ENCODE measurements at places on chromosomes 2 and 18.

GRCh38 chr2:125227843-125228392 is 1202.8 kb downstream of the CNTNAP5 start:
- no peak for DNase-seq

DNA sequence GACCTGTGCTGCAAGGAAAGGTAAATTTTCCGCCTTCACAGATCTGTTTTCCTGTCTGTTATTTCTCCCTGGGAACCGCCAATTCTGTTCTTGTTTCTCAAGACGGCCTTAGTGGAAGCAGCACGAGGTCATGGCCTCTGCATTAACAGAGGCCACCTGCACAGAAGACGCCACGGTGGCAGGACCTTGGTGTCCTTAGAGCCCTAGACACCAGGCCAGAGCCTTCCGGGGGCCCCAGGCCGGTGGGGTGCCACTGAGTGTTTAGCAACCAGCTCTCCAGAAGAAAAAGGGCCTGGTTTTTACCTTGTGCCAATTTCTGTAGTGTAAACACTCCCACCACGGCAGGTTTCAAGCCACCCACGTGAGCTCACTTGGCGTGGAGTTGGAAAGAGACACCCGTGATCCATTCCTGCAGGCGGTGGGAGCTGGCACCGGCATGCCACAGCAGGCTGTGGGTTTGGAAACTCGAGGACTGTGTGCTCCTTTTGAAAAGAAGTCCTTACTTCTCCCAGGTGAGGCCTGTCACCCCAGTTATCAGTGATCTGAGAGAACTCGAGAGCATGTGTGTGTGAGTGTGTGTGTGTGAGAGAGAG is 103.9 kb upstream of the HDAC4 start:
- no peak for DNase-seq

GRCh38 chr2:5693287-5694201 is 1.4 kb downstream of the SOX11 start:
- DNase-seq, result no peak

- no peak for DNase-seq
These were observed 139.2 kb downstream of the CCDC102B start for GRCh38 chr18:68937029-68937599.

DNA sequence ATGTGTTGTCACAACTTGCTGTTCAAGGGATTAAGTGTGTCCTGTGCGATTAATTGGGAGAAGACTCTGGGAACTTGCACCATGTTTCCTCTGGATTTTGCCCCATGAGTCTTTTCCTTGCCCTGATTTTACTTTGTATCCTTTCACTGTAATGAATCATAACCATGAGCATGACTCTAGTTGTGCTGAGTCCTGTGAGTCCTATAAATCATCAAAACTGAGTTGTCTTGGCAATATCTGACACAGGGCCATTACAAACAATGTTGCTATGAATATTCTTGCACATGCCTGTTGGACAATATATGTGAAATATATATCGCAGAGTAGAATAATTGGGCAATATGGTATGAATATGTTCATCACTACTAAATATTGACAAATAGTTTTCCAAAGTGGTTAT is 56.5 kb upstream of the COL5A2 start:
- DNase-seq, result peak; percentile 70

- no peak for DNase-seq
These were observed 212.2 kb downstream of the CAMKMT start for GRCh38 chr2:44573996-44574395.

GRCh38 chr2:45614330-45614729 is 3.3 kb upstream of the SRBD1 start:
- no peak for DNase-seq

DNA sequence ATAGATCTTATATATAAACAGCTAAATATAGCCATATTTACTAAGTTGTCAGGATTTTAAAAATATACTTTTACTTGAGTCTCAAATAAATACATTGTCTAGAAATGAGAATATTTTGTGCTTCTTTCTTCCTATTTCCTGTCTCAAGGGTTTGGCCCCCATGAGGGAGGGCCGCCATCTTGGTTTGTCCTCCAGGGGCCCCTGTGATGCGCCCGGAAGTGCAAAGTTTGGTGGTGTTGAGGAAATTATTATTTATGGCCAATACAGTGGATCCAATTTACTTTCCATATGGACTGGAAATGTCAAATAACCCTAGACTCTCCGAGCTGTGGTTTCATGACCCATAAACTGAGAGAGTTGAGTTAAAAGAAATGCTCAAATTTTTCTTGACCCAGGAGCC is 104.7 kb upstream of the OTOS start:
- no peak for DNase-seq

- no peak for DNase-seq
These were observed 56.1 kb downstream of the PRKRA start for GRCh38 chr2:178394859-178395258.

DNA sequence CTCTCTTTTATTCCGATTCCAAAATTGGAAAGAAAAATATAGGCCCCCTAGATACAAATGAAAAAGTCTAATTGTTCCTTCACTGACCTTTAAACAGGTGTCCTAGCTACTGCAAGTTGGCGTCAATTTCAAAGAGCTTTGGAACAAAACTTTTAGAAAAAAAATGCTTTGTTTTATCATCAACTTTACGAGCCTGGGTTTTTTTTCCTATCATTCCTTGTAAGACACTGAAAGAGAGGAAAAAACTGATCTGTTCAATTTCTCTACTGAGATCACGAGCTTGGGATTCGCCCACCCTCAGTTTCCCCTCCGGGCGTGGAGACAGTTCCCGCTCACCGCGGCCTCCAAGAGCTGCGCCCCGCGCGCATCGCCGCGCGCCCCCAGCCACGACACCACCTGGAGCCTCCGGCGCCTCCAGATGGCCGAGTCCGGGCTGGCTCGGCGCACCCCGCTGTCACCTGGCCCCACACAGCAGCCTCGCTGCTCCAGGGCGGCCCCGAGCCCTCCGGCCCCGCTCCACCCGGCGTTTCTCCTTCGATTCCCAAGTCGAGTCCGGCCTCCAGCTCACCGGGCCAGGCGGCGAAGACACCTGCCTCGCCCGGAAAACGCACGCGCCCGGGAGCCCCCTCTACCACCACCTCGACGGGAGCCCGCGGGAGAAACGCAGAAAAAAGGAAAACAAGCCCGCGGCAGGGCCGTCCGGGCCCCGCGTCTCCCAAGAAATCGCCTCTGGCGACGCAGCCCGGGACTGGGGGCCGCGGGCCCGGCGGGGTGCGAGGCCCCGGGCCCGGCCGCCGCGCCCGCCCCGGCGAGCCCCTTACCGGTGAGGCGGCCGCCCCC is 656 bp downstream of the TBC1D8 start:
- DNase-seq, result no peak

- no peak for DNase-seq
These were observed 37.6 kb downstream of the RND3 start for GRCh38 chr2:150449856-150450255.

GRCh38 chr2:208350610-208351009 is 56.0 kb upstream of the PTH2R start:
- no peak for DNase-seq

DNA sequence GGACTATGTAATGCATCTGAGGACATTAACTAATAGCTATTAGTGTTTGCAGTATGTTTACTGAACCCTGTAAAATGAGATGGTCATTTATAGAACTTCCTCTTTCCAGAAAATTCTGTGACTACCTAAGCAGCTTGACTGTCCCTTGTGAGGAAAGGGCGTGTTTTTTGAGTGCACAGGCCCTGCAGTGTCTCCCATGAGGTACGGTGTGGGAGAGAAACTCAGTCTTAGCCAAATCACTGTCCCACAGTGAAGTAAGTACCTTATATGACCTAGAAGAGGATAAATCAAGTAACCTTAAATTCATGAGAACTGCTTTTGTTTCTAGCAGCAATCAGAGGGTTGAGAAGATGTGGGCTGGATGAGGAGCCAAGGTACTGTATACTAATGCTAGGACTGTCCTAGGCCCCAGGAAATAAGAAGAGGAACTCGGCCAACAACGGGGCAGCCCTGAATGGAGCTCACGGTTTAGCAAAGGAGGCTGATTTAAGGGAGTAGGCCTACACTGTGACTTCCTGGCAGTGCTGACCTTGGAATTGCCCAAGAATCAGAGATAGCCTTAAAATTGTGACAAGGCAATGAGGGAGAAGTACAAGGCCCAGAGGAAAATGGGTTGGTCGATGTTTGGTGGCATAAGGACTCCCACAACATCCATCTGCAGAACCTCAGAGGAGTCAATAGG is 103.5 kb upstream of the CTAGE1 start:
- no peak for DNase-seq

DNA sequence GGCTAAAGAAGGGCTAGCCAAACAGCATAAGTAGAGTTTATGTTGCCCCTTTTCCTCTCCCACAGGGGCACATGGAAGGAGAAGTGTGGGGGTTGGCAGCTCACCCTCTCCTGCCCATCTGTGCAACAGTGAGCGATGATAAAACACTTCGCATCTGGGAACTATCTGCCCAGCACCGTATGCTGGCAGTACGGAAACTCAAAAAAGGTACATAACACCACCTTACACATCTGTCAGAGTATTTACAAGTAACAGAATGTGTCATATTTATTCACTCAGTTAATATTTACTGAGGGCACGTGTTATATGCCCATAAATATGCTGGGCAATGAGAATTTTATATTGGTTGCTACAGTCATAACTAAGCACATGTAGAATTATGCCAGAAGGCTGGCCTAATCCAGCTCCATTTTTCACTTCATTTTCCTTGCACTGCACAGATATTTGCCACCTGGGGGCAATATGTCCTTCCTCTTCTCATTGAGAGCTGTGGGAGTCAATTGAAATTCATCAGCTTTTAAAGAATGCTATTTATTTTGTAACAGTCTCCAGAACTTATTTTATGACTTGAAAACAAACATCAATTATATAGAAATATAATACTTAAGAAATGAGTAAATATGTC is 150.6 kb downstream of the RTN4 start:
- DNase-seq, result peak; percentile 72

GRCh38 chr2:42622943-42623676 is 54.7 kb downstream of the MTA3 start:
- DNase-seq, result no peak

- no peak for DNase-seq
These were observed 120.7 kb downstream of the ZNF521 start for GRCh38 chr18:25231327-25231691.

DNA sequence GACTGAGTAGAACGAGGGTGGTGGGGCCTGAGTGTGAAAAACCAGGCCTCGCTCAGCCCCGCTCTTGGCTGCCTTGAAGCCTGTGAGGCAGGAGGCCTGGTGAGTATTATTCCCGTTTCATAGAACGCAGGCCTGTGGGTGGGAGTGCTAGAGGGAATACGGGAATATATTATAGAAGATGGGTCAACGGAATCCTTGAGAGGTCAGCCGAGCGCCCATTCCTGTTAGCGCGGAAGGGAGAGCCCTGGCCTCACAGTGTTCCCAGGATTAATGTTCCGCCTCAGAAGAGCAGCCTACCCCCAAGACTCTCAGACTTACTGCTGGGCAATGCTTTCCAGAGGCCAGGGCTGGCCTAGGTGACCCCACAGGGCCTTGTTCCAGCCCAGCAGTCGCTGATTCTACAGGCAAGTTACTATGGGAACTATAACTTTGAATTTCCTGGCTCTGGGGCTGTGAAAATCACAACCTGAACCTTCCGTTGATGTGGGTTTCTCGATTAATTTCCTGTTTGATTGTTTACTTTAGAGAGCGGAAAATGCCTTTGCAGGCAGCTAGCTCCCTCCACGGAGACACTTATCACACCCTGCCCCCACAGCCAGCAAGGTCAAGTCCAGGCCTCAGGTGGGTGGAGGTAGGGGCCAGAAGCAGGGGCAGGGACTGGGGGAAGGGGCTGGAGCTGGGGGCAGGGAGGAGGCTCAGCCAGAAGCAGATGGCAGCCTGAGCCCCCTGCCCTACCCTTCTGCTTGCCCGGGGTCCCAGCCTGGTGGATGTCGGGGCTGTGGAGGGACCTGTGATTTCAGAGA is 108.3 kb downstream of the SMAD7 start:
- no peak for DNase-seq

- DNase-seq, result no peak
These were observed 412.1 kb downstream of the IRS1 start for GRCh38 chr2:226387499-226387942.

GRCh38 chr18:4293337-4293736 is 161.8 kb downstream of the DLGAP1 start:
- DNase-seq, result no peak

- no peak for DNase-seq
These were observed 3.6 kb upstream of the DLX2 start for GRCh38 chr2:172106108-172106961.

DNA sequence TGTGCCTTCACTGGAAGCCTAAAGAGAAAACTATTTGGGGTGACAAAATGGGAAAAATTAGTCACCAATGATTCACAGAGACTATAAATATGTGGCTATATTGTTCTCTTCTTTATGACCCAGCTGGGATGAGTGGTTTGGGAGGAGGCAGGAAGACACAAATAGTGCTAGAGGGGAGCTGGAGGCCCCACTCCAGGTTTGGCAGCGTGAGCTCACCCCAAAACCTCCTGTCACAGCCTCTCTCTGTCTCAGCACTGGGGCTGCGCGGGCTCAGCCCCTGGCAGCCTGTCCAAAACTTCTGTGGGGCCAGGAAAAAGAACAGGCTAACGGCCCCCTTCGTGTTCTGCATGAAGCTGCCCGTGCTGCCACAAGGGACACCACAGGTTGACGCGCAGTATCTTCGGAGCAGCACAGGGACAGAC is 73.2 kb upstream of the LCLAT1 start:
- peak; percentile 97 for DNase-seq

GRCh38 chr2:32768387-32769174 is 140.7 kb downstream of the TTC27 start:
- DNase-seq, result no peak

GRCh38 chr2:66329081-66329605 is 105.8 kb upstream of the MEIS1 start:
- DNase-seq, result no peak

DNA sequence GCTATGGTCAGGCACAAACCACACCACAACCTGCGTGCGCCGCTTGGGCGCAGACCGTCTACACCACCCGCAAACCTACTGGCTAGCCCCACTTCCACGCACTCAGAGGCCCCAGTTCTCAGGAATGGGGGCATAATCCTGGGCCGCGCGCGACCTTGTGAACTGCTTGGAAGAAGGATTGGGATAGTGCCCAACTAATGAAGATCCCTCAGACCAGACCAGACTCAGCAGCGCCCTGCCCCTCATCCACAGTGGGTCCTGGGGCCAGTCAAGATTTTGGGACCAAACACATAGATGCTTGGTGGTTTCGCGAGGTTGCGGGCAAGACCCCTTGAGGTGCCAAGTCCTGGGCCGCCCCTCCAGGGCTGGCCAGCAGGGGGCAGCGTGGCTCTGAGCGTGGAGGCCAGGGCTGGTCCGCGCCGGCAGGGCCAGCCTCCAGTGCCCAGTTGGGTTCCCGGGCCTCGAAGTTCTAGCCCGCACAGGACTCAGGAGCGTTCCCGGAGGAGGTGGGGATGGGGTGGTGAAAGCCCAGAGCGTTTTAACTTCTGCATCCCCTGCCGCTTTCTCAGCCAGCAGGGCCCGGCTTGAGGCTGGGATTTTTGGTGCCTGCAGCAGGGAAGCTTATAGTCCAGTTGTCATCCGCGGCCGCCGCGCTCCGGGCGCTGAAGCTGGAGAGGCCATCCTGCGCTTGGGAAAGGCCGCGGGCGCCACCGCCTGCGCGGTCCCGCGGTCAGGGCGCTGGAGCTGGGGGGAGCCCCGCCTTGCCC is 8.3 kb downstream of the OSR1 start:
- DNase-seq, result no peak

Data from fibroblast of skin of right quadriceps (primary cell).